NCI-H187 treated with DMSO at 0.1 percent for 48 hours (cell line): ENCODE measurements at places on chromosomes 4 and X.

DNA sequence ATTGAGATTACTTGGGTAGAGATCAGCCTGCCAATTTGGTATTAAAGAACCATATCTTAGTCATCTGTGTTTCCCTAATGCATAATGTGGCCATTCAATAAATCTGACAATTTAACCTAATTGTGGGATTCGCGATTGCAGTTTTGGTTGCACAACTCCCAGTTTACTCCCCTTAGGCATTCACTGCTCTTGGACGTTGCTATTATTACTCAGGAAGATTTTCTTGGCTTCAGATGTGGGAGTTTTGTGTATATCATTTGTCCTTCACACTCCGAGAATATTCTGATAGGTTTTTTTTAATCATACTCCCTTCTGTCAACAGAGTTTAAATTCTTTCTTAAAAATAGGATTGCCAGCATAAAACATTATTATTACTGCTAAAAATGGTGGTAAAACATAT lies 22.0 kb upstream of the TRPC3 start:
- DNase-seq = no peak

GRCh38 chrX:136065044-136065671 lies 79.9 kb downstream of the SLC9A6 start:
- DNase-seq = no peak

- DNase-seq = no peak
These were observed 115.9 kb upstream of the TEX13D start for GRCh38 chrX:124216396-124217115.

DNA sequence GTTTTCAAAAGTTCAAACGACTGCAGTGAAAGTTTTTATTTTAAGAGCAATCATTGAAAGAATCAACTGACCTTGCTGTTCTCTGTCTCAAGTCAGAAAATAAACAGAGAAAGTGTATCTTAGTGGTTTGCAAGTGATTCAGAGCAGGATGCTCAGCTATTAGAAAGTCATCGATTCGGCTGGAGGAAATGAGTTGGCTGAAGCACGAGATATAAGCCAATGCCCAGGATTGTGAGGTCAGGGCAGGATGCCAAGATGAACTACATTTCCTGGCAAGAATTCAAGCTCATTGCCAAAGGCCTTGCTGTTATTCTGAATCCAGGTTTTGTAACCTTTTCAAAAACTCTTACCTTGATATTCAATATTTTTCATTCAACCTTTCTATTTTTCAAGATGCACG lies 541.4 kb upstream of the BOD1L1 start:
- DNase-seq = no peak

DNA sequence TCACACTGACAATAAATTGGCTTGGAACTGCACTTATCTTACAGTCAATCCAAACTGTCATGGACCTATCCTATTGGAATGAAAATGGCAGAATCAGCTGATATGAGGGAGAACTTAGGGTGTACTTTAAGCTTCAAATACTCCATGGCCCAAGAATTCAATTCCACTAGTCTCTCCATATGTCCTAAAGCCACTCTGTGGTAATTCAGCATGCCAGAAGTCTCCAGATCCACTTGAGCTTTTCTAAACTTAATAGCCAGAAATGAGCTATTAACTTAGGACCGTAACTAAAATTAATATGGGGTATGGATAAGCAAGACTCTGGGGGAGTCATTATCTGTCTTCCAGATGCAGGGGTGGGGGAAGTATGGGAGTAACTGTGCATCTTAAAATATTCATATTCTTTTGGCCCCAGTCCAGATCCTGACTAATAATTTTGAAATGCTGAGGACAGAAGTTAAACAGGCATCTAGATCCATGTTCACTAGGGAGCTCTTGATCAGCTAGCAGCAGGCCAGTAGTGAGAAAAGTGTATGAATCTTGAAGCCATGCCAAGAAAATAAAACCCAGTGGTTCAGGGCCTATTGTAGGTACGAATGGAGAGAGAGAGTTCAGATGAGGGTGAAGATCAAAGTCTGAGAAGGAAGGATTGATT lies 167.6 kb downstream of the DKK2 start:
- DNase-seq = no peak

DNA sequence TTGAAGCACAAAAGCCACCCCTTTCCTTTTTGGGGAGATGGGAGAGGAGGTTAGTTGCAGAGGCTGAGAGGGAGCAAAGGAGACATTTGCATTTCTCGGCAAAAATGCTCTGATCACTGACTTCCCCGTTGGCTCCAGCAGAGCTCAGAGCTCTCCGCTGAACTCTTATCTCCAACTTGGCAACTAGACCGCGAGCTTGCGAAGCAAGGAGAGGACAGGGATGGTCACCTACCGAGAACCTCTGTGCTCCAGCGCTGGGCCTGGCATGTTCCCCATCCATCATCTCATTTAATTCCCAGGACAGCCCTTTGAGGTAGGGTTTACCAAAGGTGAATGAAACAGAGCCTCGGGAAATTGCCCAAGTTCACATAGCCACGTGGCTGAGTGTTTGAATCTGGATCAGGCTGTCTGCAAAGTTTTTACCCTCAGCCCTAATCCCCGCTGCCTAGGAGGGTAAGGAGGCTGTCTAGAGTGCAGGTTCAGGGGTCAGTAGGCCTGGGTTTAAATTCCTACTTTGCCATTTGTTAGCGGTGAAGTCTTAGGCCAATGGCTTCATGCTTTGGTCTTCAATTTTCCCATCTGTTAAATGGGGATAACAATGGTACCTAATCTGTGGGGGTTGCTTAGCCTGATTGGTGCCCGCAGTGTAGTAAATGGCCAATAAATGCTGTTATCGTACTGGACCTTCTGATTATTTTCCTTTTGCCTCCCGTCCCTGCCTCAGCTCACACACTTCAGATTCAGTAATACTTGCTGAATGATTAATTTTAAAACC lies 3.8 kb upstream of the CITED1 start:
- no peak for DNase-seq

GRCh38 chr4:3135155-3136011 lies 60.9 kb downstream of the HTT start:
- no peak for DNase-seq

DNA sequence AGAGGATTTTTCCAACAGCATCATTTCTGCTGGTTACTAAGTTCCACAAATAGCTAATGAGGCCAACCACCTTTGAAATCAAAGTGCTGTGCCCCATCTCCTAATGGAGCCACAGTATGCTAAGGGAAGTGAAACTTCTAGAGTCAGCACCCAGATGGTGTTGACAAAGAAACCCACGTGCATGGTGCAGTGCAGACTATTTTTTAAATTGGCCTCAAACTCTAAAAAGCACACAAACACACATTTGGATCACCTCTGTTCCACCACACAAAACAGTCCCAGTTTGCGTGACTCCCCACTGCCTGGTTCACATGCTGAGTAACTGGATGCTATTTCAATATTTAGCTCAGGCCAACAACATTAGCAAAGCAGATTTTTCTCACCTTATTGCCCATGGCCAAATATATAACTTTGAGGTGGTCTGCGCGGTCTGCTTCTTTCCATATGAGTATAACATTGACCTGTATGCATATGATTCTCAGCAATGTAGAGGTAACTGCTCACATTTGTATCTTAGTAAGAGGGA lies 69.9 kb downstream of the AMELX start:
- DNase-seq = no peak

- no peak for DNase-seq
These were observed 181.0 kb downstream of the MAML3 start for GRCh38 chr4:139973015-139973414.

DNA sequence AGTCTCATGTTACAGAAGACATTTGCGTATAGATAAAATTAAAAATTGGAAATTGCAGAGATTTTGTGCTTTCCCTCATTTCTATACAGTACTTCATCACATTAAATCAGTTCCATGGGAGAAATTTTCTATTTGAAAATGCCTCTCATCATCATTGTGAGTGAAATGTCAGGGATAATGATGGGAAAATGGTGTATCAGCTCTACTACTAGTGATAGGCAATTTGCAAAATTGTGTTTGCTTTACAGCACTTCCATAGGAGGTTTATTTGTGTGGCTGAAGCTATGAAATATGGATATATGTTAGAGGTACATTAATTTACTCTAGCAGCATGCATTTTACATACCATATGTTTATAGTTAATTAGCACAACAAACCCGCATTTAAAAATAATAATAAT lies 21.0 kb upstream of the ANAPC4 start:
- DNase-seq = no peak

DNA sequence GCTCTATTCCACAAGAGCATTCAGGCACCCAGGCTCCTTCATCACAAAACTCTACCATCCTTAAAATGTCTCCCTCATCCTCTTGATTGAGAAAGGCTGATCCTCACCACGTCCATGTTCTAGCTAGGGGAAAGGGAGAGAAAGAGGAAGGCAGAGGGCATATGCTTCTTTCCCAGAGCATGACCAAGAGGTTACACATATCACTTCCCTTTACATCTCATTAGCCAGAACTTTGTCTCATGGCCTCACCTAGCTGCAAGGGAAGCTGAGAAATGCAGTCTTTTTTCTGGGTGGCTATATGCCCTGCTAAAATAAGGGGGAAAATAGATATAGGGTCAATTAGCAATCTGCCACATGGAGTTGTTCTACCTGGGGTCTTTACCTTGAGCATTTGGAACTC lies 42.7 kb downstream of the LONRF3 start:
- no peak for DNase-seq

- DNase-seq = no peak
These were observed 592.0 kb downstream of the IQCM start for GRCh38 chr4:149223659-149224058.

- DNase-seq = no peak
These were observed 5.6 kb downstream of the SDAD1 start for GRCh38 chr4:75985116-75985515.
